ENCODE measurements at places on chromosomes 4 and X. TPM values are rescaled to one million over a fixed set of nuclear protein-coding genes. Genes with fewer than 3 reads are reported as not detected.

- no peak for DNase-seq
Observed at GRCh38 chr4:40367451-40367850, 32.3 kb downstream of the CHRNA9 start.

DNA sequence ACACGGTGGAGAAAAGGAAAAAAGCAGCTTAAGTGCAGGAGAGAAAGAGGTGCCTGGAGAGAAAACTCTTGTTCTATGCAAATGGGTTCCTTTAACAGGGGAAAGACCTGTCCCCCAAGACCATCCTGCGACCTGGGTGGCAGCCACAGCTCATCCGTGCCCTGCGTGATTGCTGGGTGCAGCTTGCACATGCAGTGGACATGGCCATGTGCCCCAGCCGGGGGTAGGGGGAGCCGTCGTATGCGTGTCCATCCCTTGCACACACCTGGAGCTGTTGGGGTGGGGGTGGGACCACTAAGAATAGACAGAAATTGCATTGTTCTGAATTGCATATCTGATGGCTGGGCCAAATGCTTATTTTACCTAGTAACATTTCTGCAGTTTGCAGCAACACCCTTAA is 171.9 kb downstream of the GUCY2F start:
- DNase-seq: no peak

GRCh38 chrX:40539214-40540142 is 41.3 kb upstream of the ATP6AP2 start:
- no peak for DNase-seq

DNA sequence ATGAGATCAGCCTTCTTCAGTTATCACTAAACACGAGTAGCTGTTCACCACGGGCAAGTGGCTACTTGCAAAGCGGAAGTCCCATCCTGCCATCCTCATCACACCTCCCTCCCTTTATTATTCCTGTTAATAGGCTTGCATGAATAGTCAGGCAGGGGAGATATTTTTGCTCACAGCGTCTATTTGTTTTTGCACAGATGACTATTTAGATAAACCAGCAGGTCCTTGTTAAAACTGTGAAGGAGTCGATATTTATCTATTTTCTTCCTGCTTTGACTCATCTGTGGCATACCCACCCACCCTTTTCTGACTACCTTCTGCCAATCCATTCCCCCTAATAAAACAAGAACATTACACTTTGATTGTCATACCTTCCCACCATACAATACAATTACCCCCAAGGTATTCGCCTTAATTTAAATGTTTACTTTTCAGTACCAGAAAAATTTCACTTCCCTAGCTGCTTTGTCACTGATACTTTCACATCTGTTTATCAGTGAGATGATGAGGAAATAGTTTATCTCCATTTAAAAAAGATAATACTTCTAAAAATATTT is 96.6 kb upstream of the BANK1 start:
- no peak for DNase-seq

- DNase-seq: no peak
Observed at GRCh38 chr4:38455092-38455862, 208.7 kb upstream of the KLF3 start.

DNA sequence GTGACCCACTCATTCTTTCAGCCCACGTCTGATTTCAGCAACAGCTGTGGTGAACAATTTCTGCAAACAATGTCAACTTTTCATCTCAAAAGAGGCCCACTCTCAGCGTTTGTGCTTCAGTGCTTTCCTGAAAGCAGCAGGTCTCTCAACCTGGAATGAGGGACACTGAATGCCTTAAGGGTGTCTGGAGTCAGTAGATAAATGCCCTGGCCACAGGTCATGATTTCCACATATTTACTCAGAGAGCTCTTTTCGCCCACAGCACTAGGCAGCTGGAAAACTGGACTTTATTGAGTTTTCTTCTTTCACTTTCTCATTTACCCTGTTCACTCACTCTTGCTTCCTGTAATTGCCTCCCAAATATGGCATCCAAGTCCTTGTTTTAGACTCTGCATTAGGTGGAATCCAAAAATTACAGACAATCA is 52.8 kb downstream of the NPFFR2 start:
- DNase-seq: no peak

GRCh38 chrX:129932821-129933321 is 26.9 kb downstream of the UTP14A start:
- peak; percentile 8 for DNase-seq

DNA sequence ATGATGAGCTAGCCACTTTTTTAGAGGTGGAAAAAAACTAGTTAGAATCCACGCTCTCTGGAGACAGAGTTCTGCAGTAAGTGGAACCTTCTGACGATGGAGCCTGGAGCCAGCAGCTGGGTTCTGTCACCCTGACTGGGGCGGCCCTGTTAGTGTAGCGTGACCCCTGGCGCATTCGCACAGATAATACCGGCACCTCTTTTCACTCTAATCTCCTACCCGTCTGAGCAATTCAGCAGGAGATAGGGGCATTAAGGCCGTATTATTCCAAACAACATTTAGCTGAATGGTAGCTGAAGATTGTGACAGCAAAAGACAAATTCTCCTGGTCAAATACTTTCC is 292.6 kb downstream of the FBXO8 start:
- no peak for DNase-seq

DNA sequence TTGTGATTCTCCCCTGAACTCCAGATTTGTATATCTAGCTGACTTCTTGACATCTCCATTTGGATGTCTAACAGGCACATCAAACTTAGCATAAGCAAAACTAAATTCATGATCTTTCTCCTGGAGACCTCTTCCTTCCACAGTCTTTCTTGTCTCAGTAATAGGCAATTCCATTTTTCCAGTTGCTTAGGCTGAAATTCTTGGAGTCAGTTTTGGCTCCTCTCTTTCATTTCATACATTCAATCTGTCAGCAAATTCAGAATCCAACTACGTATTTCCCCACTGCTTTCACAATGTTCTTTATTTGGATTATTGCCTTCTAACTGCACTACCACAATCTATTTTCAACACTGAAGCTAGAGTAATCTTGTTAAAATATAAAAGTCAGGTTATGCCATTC is 219.9 kb upstream of the GLRA2 start:
- no peak for DNase-seq

DNA sequence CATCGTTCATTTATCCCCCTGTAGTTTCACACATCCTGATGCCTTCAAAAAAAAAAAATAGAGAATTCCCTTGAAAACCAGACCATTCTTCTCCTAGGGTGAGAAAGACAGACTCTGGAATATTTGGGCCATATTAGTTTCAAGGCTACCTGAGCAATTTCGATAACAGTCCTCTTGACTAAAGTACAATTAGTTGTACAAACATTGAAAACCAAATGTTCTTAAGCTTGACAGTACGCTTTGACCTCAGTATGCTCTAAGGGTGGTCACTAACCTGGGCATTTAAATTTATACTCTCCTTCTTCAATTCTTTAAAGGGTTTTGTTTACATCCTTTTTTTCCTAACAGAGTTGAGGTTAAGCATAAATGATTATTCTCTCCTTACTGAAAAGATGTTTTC is 364.6 kb upstream of the FTHL17 start:
- no peak for DNase-seq

DNA sequence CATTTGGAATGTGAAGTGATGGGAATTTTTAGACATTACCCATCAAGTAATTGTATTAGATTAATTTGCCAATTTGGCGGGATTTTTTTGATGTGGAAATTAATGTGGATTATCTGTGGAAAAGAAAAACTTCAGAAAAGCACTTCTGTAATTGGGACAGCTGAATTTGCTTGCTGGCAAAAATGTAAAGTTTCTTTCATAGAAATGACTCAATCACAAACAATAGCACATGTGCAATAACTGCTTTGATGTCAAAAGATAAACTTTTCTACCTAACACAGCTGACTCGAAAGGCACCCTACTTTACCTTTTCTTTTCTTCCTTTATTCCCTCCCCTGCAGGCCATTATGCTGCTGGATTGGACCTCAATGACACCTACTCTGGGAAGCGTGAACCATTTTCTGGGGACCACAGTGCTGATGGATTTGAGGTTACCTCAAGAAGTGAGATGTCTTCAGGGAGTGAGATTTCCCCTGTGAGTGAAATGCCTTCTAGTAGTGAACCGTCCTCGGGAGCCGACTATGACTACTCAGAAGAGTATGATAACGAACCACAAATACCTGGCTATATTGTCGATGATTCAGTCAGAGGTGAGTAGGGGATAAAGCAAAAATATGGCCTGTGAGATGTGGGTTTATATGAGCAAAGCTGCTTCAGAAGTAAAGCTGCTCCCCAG is 1.4 kb downstream of the AREG start:
- DNase-seq: no peak

DNA sequence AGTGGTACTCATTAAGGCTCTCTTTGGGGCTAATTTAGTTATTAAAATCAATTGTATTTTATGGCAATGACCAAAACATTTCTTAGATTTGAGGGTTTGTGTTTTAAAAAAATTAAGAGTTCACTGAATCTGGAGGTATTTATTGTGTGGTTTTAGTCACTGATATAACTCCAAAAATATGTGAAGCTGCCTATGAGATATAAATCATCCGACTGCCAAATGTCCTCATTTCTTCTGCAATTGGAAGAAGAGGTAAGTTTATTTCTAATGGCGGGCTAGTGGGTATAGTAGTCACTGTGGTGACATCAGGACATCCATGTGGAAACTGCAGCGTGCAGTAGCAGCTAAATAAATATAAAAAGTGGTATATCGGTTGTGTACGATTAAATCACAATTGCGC is 205.5 kb downstream of the MID1 start:
- DNase-seq: no peak

- no peak for DNase-seq
Observed at GRCh38 chr4:23348789-23349498, 540.9 kb downstream of the PPARGC1A start.

GRCh38 chrX:109714340-109714958 is 18.6 kb downstream of the ACSL4 start:
- DNase-seq: no peak

DNA sequence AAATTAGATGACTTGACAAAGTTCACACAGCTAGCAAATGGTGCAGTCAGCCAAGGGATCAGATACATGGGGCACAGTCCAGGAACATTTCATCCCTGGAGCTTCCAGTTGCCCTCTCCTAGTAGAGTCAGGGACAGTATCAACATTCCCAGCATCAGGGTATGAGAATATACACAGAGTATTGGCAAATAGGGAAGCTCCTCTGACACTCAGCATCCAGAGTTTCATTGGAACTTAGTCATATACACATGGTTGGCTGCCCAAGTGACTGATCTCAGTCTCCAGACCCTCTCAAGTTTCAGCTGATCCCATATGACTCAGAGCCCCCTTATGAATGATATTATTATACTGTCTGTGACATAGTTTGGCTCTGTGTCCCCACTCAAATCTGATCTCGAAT is 13.7 kb upstream of the KCTD8 start:
- no peak for DNase-seq

GRCh38 chr4:26717332-26717731 is 133.4 kb downstream of the TBC1D19 start:
- no peak for DNase-seq

GRCh38 chr4:128388352-128388630 is 100.7 kb upstream of the PGRMC2 start:
- DNase-seq: no peak

DNA sequence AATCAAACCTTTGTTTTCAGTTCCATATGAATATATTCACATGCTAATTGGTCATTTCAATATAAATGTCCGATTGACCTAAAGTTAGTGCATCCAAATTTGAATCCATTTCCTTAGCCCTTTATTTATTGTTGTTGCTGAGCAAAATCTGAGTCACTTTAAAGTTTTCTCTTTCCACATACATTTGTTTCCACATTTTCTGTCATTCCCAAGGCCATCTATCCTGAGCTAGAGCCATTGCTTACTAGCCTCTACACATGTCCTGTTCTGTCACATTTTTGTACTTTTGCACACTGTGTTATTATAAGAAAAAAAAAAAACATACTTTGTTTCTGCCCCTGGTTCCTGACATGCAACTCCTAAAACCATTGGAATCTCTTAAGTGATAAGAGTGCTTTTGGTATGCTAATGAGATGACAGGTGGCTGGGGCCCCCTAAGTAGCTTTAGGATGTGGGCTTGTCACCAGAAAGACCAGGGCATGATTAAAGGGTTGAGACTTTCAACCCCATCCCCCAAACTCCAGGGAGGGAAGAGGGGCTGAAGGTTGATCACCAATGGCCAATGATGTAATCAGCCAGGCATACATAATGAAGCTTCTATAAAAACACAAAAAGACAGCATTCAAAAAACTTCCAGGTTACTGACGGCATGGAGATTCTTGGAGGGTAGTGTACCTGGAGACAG is 353.3 kb upstream of the MAGEB16 start:
- no peak for DNase-seq

GRCh38 chrX:3037218-3037617 is 4.1 kb upstream of the ARSF start:
- no peak for DNase-seq

DNA sequence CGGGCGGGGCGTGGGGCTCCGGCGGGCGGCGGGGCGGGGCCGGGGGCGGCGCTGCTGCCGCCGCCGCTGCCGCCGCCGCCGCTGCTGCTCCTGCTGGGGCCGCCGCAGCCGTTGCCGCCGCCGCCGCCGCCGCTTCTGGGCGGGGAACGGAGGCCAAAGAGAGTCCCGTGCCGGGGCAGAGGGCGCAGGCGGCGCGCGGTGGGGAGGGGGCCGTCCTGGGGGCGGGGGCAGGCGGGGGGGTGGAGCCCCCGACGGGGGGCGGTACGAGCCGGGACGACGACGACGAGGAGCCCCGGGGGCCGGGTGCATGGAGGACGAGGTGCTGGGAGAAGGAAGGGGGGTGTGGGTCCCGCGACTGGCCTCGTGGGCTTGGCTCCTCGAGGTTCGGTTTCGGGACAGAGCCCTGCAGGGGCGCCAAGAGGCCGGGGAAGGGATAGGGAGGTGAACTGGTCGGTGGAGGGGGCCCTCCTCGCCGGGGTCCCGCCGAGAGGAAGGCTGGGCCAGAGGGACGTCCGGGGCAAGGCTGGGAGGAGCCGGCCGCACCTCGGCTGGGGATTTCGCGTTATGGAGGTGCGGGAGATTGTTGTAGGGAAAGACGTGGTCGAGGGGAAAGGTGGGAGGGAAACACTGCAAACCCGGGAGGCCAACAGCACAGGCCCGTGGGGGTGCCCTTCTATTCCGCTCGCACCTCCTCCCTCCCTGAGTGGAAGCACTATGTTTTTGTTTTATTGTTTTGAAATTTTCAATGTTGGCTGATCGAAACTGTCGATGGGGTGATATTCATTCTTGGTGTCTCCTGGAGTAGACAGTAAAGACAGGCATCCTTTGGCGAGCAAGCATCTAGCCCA is 1.9 kb downstream of the BCORL1 start:
- no peak for DNase-seq

Gene XAGE3
- total RNA-seq: not detected

Gene TIGD4
- 3.7 TPM for total RNA-seq

Gene MAGEB1
- total RNA-seq: not detected

Gene MAGEE2
- 2.0 TPM for total RNA-seq
